ENCODE measurements at places on chromosomes 12 and 14.

- DNase-seq, result no peak
Measured at GRCh38 chr14:37591311-37591940, 3.6 kb downstream of the FOXA1 start.

DNA sequence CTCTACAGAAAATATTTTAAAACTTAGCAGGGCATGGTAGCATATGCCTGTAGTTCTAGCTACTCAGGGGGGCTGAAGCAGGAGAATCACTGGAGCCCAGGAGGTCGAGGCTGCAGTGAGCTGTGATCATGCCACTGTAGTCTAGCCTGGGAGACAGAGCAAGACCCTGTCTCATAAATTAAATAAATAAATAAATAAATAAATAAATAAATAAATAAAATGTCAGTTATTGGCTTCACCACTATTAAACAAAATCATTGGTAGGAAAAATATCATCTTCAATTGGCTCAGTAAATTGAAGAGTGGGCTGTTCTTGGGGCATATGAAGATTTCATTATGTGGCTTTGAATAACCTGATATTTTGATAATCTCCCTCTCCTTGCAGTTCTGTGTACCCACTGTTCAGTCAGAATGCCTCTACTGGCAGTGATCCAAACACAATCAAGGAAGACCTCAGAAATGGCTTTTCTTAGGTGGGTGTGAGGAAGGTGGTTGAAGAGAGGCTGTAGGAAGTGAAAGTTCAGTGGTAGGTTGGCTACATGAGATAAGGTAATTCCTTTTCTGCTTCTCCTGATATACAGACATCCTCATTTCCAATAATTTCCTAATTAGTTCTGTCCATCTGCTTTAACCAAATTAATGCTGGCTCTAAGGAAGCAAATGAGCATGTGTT, 175.8 kb downstream of the MSRB3 start:
- DNase-seq, result no peak

DNA sequence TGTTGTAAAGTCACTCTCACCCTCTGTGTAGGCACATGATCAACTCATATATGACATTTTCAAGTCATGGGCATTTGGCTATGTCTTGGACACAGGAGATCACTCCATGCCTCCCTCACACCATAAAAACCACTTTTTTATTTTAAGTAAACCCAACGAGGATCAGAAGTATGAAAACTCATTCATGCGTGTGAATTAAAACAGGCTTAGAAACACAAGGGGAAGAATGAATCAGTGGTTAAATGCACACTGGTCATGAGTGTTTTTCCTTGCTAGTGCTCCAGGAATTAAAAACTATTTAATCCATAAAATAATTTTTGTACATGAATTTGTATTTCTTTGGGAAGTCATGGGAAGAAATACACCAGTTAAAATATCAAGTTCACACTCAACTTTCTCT, 198.4 kb downstream of the GALC start:
- no peak for DNase-seq

- DNase-seq, result no peak
Measured at GRCh38 chr12:57983858-57984505, 42.6 kb downstream of the ATP23 start.

DNA sequence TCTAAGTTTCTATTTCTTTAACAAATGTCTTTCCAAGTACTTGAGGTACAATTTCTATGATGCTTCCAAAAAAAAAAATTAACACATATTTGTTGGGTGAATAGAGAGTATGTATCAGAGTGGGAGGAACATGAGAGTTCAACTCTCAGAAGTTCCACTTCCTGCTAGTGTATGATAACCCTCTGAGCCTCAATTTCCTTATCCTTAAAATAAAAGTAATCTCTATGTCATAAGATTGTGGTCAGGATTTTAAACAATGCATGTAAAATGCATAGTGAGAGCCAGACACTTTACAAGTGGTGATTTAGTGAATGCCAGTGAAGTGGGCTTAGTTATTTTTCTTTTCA, 270.3 kb upstream of the AMIGO2 start:
- no peak for DNase-seq

DNA sequence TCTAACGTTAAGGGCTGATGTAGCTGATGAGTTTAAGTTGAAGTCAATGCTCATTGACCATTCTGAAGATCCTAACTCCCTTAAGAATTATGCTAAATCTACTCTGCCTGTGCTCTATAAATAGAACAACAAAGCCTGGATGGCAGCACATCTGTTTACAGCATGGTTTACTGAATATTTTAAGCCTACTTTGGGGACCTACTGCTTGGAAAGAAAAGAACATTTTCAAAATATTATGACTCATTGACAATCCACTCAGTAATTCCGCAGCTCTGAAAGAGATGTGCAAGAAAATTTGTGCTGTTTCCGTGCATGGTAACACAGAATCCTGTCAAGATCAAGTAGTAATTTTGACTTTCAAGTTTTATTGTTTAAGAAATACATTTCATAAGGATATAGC, 35.0 kb upstream of the NAV3 start:
- no peak for DNase-seq

DNA sequence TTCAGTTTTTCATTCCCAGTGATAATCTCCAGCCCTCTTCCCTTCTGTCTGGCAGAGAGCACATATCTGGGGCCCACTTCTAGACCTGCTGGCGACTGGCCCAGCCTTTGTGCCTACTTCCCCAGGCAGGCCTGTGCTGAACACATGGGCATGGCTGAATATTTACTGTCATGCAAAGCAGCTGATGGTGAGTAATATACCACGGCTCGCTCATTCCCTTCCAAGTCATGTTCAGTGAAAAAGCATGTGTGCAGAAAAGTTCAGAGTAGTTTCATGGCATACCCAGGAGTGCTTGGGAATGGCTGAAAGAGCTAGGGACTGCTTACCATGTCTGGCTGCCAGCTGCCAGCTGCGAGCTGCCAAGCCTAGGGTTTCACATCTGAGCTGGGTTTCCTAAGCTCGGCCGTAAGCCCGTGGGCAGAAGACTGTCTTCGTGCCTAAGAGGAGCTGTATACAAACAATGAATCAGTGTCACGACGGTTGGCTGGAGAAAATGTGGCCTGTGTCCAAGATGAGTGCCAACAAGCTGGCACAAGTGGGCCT, 179.9 kb upstream of the PELI2 start:
- DNase-seq, result no peak

All from stimulated activated CD8-positive, alpha-beta memory T cell treated with anti-CD3 and anti-CD28 coated beads, Interleukin-7, amount 100 ng/mL, for 1 hour (primary cell).